ENCODE measurements at places on chromosomes 11 and 22.

GRCh38 chr11:120098503-120099020 lies 39.4 kb downstream of the TRIM29 start:
- no peak for DNase-seq

GRCh38 chr11:69475141-69475865 lies 6.2 kb upstream of the LINC01488 start:
- no peak for DNase-seq

DNA sequence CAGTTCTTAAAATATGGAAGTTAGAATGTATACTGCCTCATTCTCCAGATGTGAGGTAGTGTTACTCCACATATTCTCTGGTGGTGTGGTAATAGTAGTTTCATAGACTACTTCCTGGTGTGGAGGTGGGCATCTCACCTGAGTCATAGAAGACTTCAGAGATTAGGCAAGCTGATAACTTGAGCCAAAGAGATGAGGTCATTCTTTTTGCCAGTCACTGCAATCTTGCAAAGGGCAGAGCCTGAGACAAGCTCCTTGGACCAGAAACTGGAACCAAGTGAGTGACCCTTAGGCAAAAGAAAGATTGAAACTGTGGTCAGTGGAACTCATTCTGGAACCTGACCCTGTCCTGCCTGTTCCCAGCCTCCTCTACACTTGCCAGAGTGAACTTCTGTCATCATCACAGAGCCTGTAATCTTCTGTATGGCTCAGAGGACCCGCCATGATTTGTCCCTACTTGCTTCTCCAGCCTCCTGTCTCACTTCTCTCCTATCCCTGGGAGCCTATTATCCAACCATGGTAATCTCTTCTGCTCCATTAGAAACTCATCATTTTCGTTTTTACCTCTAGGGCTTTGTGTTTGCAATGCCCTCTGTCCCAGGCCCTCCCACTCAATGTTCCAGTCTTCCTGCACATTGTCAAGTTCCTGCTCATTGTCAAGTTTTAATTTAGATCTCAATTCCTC lies 10.6 kb upstream of the CCDC83 start:
- no peak for DNase-seq

- DNase-seq = no peak
These were observed 363.3 kb upstream of the CCDC90B start for GRCh38 chr11:83649528-83649855.

GRCh38 chr22:36833073-36833472 lies 16.2 kb upstream of the PVALB start:
- no peak for DNase-seq

- no peak for DNase-seq
These were observed 24.3 kb upstream of the PICK1 start for GRCh38 chr22:38032681-38033521.

- DNase-seq = no peak
These were observed 183.2 kb downstream of the GRIK4 start for GRCh38 chr11:120694726-120695125.

DNA sequence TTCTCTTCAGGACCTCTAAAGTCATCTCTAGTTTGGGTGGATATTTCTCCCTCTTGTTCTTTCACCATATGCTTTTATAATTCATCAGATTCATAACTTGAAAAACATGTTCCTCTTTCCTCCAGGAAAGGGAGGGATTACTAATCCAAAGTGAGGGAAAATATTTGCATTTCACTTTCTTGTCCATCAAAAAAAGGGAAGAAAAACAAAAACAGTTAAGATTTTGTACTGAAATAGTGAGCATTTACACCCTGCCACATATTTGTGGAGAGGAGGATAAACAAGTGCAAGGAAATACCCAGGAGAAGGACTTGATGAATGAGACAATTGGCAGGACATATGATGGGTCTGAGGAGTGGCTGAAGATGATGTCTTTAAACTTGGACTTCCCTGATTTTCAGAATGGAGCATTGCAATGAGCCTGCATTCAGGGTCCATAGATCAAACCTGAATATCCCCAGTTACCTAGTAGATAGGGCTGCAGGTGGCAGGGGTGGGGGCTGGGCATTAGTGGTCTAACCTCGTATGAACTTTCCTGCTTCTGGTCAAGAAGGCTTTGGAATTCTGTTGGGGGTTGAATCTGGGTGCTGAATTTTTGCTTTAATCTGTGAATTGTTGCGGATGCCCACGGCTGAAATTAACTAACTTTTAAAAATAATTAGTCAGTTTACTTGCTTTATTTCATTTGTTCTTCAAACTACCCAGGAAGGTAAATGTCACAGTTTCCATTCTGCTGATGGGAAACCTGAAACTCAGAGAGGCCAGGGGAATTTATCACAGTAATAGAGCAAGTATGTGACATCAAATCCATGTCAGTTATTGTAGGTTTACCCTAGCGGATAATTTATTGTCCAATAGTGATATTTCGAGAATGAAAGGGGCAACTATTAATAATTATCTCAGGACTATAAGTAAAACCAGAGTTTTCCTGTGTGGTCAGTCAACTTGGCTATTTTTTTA lies 36.9 kb upstream of the TMEM123 start:
- no peak for DNase-seq

- no peak for DNase-seq
These were observed 7.5 kb upstream of the MICALL1 start for GRCh38 chr22:37898441-37899181.

- DNase-seq = no peak
These were observed 60.0 kb downstream of the PKNOX2 start for GRCh38 chr11:125224391-125225021.

DNA sequence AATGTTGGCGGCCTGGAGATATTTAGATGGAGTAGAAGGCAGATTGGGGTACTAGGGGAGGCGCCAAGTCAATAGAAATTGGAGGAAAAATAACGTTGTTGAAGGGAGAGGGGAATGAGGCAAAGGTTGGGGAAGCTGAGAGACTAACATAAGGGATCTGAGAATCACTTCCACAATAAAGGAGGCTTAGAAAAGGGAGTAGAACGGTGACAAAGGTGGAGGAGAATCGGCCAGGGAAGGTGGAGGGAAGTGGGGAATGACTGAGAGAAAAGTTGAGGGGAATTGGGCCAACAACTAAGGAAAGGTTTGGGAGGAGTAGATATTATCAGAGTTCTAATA lies 510 bp downstream of the PPME1 start:
- DNase-seq = no peak

DNA sequence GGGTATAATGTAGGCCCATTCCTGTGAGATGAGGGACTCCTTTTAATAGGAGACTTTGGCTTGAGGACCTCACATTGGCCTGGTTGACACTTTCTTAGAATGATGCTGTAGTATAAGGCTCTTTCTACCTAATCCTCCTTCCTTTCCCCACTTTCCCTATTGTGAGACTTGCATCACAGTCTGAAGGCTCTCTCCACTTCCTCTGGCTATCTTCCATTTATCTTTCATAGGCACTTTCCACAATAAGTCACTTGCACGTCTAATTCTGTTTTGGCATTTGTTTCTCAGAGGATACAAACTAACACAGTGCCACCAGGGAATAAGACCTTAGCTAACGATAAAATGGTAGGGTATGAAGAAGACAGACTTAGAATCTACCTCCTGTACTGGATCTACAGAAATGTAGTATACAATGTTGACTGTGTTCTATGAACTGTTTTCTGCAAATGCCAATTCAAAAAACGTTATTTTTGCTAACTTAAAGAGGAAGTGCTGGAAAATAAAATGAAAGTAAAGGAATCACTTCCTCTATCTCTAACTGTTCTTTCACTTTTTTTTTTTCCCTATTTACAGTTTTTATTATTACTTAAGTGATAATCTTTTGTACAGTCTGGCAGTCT lies 17.9 kb upstream of the PDE3B start:
- DNase-seq = no peak

GRCh38 chr22:42930810-42931420 lies 73.8 kb upstream of the ARFGAP3 start:
- DNase-seq = no peak

- DNase-seq = no peak
These were observed 633.5 kb upstream of the CADM1 start for GRCh38 chr11:116137753-116138152.

- peak; percentile 70 for DNase-seq
These were observed 11.4 kb downstream of the PACS1 start for GRCh38 chr11:66081505-66081904.

DNA sequence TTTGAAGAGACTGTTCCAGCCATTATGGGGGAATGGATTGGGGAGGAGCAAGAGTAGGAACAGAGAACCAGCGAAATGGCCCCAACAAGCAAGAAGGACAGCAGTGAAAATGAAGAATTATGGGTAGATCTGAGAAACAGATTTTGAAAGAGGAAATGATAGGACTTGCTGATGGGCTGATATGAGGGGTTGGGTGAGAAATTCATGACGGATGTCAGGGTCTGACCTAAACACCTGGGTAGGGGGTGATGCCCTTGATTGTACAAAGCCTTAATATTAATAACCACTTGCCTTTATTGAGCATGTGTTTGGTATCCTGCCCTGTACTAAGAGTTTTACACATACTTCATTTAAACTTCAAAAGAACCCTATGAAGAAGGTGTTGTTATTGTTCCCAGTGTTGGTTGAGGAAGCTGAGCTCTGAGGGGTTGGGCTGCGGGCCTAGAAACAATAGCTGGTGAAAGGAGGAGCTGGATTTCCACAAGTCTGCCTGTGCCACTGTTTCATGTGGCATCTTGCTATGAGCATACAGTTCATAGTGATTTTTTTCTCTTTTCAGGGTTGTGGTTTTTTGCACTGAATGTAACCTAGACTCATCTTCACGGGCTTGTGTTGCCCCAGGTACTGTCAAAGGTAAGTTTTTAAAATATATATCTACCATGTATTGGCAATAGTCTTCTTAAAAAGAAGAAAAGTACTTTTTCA lies 61.1 kb upstream of the TNRC6B start:
- DNase-seq = peak; percentile 80

- DNase-seq = peak; percentile 58
These were observed 29.2 kb downstream of the IL10RA start for GRCh38 chr11:118015385-118015841.

Data from CD8-positive, alpha-beta T cell (primary cell).